Hematopoietic multipotent progenitor cell treated with erythropoietin and hydrocortisone succinate and interleukin-3 and kit ligand, for 15 days (in vitro differentiated cells): ENCODE measurements at places on chromosomes 7 and 10.

- DNase-seq: no peak
Observed at GRCh38 chr7:151744656-151745638, 132.0 kb downstream of the PRKAG2 start.

GRCh38 chr7:159103382-159104187 lies 41.1 kb downstream of the VIPR2 start:
- no peak for DNase-seq

DNA sequence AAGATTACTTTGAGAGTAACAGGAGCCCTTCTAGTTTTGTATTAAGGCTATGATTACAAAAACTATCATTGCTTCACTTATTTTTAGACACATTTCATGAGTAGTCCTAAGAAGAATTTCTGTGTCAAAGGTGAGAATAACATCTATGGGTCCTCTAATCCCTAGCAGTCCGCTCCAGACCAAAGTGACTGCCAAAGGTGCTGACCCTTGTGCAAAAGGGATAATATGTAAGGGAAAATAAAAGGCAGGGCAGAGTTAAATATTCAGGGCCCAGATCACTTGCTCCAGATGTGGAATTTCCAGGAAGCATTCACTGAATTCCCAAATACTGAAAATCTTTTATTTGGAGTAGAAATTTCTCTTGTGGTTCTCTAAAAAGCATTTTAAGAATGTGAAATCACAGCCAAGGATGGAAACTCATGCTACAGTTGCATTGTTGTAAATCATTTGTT lies 29.3 kb downstream of the RHOBTB1 start:
- DNase-seq: no peak

GRCh38 chr10:133261726-133262325 lies 14.8 kb downstream of the ADAM8 start:
- DNase-seq: peak; percentile 84

GRCh38 chr10:23994459-23995046 lies 214.4 kb upstream of the KIAA1217 start:
- peak; percentile 8 for DNase-seq

DNA sequence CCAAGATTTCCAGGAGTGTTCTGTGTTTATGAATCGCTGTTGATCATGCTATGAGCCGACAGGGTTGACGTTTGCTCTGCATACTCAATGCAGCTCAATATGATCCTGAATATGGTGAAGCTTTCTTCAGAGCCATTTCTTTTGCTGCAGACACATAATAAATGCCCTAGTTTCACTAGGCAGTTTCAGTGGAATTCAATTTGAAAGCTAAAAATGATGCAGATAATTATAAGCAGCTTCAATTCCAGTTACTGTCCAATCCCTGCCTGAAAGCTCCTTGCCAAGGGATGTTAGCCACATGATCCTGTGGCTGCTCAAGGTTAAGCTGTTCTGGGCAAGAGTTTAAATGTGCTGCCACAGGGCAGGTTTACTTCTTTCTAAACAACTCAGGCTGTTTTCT lies 805.6 kb downstream of the NRG3 start:
- DNase-seq: no peak

- DNase-seq: no peak
Observed at GRCh38 chr7:106108991-106109390, 3.1 kb downstream of the SYPL1 start.

GRCh38 chr7:70694434-70694970 lies 437.4 kb upstream of the GALNT17 start:
- no peak for DNase-seq

DNA sequence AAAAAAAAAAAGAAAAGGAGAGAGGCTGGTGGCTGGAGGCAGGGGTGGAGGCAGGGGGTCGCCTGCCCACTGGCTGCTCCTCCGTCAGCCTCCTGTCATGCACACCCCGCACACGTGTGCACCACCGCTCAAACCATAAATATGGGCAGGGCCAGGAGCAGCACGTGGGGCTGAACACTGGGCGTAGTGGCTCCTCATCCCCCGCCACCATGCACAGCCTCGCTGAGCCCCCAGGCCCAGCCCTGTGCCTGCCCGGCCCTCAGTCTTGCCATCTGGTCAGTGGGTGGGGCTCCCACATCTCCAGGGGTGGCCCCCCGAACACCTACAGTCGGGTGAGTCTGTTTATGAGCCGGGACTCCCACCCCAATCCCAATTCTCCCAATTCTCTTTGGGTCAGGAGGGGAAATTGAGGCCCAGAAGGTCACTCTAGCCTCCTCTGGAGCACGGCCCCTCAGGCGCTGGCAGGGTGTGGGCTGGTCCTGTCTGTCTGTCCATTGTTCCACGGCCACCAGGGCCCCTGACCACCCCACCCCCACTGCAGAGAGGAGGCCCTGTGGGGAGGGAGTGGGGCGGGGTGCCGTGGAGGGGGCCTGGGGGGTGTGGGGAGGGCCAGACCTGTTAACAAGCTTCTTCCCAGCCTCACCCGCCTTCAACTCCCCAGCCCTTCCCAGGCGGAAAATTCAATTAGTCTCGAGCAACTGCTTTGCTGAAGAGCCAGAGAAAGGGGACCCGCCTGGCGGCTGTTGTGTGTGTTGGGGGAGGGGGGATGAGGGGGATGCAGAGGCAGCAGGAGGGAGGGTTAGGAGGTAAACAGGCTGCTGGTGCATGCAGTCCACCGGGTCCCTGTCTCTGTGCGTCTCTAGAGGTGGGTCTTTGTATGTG lies 19.5 kb upstream of the GRIFIN start:
- DNase-seq: no peak

GRCh38 chr10:106768204-106768603 lies 396.3 kb downstream of the SORCS1 start:
- DNase-seq: no peak

- no peak for DNase-seq
Observed at GRCh38 chr10:125104559-125104958, 55.8 kb downstream of the CTBP2 start.

- DNase-seq: no peak
Observed at GRCh38 chr7:132380059-132380458, 196.2 kb downstream of the PLXNA4 start.
